ENCODE measurements at places on chromosomes 6 and 20.
A peak's percentile ranks its signal among the peaks of the same experiment; 100 is the strongest.

DNA sequence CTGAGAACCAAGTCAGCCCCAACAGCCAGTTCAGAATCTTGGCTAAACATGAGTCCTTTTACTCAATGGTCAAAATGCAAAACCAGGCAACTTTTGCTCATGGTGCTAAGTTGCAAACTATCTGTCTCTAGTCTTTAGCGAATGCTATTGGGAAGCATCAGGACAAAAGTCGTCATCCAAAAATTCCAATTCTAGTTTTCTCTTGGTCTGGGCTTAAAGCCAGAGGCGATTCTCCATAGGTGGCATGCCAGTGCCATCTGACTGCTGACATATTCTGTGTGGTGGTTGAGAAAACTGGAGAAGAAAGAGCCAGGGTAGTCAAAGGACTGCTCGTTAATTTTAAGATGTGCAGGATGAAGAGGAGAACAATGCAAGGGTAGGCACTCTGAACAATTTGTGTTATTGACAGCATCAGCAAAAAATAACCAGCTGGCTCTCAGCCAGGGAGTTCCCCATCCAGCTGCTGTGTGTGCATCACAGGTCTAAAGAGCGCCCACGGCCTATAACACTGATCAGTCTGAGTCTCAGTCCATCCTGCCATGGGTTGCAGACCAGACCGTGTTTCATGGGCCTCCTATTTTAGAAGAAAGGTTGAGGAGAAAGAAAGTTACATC is 313.6 kb downstream of the ALDH8A1 start:
- peak; percentile 39 for DNase-seq

DNA sequence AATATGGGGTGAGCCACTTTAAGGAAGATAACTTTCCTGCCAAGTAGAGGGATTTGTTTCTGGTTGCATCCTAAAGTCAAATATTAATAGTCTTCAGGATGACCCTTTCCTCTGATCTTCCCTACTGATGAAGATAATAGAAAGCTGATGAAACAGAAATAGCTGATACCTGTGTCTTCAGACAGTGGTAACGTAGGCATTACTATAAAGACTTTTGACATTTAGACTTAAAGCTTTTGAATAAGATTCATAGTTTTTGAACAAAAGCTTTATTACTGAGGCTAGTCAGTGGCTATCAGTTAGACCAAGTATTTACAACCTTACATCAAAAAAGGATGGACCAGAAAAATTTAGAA is 1.4 kb downstream of the NEDD9 start:
- no peak for DNase-seq

DNA sequence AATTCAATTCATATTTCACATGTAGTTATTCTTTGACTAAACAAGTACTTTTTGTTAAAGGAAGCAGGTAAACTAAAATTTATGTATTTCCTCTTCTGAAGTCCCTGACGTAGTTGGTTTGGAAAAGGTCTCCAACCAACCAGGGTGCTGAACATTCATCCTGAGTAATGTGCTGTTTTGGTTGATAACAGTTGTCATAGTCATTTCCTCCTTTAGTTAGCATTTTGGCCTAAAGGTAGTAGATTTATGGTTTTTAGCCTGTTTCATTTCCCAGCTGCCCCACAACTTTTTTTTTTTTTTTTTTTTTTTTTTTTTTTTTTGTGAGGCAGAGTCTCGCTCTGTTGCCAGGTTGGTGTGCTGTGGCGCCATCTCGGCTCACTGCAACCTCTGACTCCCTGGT is 382.8 kb upstream of the FLRT3 start:
- DNase-seq = no peak

DNA sequence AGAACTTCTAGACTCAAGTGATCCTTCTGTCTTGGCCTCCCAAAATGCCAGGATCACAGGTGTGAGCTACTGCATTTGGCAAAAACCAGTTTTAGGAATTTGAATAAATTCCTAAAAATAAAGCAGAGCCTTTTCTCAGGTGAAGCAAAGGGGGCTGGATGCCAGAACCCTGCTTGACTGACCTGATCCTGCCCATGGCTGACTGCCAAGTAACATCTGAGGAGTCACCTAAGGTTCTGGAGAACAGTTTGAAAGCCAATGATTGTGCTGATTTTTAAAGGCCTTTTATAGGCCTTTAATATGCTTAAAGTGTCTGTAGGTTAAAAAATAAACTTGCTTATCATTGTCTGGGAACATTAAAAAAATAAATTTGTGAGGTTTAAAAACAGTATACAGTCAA is 14.1 kb upstream of the ZSCAN12 start:
- no peak for DNase-seq

- DNase-seq = no peak
Measured at GRCh38 chr6:157486572-157486971, 105.6 kb downstream of the ZDHHC14 start.

GRCh38 chr6:32073101-32073500 is 34.9 kb downstream of the CYP21A2 start:
- peak; percentile 34 for DNase-seq

- DNase-seq = no peak
Measured at GRCh38 chr6:111159633-111160032, 72.3 kb downstream of the SLC16A10 start.

- DNase-seq = no peak
Measured at GRCh38 chr20:38872036-38872435, 54.2 kb upstream of the FAM83D start.

DNA sequence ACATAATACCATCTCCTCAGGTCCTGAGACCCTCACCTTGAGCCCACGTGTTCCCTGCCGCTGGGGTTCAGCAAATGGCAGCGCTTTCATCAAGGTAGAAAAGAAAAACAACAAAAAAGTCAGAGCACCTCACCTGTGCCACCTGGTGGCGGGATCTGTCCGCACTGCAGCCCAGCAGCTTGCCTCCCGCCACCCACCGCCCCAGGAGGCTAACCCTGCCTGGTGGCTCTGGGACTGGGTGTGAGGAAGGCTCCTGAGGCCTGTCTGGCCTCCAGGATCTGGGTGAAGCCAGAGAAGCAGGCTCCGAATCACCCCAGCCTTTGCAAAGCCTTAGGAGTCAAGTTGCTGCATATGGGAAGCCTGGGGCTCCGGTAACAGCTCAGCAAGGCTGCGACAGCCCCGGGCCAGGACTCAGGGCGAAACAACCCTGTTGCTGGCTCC is 270.8 kb downstream of the BMP7 start:
- peak; percentile 15 for DNase-seq

DNA sequence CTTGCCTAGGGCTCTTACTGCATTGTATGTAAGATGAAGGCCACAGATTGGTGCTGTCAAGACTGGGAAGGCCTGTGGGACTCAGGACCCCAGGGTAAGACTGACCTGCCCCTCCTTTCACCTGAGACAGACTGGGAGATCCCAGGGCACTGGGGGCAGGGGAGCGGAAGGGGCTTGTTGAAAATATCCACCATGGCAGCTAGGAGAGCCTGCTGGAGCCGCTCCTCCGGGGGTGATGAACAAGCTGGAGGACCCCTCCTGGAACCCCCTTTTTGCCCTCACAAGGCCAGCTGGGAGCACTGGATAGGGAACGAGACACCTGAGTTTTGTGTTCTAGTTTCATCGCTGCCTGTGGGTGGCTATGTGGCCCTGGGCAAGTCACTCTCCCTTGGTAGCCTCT is 9.2 kb upstream of the SDCBP2 start:
- no peak for DNase-seq

DNA sequence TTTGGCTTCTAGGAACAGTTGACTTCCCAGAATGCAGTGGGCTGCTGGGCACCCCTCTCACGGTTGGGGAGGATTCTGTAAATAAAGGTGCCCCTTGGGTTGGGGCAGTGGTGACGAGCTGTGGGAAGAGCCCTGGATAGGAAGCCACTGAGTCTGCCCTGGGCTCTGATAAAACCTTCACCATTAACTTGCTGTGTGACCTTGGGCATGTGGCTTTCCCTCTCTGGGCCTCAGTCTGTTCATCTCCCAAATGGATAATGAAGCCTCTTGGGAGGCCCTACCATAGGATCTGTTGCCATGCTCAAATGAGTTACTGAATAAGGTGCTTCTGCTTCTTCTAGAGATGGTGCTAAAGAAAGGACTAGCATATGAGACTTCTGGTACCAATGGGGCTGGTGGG is 3.7 kb downstream of the CRIP3 start:
- no peak for DNase-seq

- DNase-seq = no peak
Measured at GRCh38 chr6:45706319-45706718, 309.3 kb downstream of the CLIC5 start.

GRCh38 chr6:34757687-34758274 is 476 bp downstream of the SNRPC start:
- DNase-seq = no peak

- DNase-seq = no peak
Measured at GRCh38 chr6:94300424-94301144, 881.2 kb upstream of the EPHA7 start.

DNA sequence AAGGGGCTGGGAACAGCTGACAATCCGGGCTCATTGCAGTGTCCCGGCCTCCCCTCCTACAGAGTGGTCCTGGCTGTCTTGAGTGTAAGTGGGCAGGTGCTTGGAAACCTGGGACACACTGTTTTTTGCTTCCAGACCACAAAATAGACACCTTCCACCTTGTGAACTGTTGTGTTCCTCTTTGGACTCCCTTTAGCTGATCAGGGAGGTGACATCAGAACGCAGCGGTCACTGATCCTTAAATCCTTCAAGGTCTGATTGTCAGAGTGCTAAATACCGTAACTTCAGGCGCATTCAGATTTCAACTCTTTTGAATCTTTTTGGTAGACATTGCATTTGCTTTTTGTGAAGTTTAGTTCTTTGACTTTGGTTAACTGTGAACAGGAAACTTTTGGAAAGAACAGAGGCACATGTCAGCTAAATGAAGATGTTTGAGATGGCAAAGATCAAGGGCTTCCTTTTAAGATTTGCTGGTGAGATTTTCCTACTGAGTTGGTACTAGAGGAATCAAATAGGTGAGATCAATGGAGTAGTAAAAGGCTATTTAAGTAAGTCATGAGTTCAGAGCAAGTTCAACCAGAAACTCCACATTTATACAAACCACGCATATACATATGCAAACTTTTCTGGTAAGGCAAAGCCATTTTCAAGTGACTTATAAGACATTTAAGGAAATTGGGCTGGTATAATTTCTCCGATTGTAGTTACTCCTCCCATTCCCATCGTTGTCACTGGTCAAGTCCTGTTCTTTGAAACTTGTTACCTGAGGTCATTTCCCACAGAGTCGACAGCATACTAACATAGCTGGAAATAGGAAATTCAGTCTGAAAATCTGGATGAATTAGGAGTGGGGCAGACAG is 6.3 kb downstream of the PPP1R3G start:
- DNase-seq = no peak

- DNase-seq = peak; percentile 81
Measured at GRCh38 chr20:23889775-23890187, 10.2 kb upstream of the CST5 start.

- DNase-seq = no peak
Measured at GRCh38 chr6:148128014-148128730, 214.5 kb upstream of the SASH1 start.

- no peak for DNase-seq
Measured at GRCh38 chr6:12356983-12357972, 67.1 kb downstream of the EDN1 start.

- DNase-seq = no peak
Measured at GRCh38 chr6:87714093-87714842, 12.2 kb upstream of the AKIRIN2 start.

GRCh38 chr6:45590226-45590625 is 212.5 kb upstream of the SUPT3H start:
- no peak for DNase-seq

DNA sequence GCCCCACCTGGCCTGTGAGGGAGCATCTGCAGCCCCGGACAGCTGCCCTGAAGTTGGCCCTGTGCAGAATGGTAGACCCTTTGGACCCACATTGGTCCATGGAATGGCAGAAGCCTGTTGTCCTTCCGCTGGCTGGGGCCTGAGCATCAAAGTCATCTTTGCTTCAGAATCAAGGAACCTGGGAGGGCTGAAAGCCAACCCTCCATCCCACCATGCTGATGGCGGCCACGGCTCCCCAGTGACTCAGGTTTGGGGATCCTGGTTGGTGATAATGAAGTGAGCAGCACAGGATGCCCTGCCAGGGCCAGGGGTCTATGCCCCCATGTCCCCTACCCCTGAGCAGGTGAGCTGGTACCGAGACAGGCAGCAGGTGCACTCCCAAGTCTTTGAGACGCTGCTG is 52.8 kb downstream of the YTHDF1 start:
- no peak for DNase-seq

GRCh38 chr6:72476051-72476450 is 145.8 kb upstream of the KCNQ5 start:
- DNase-seq = no peak

GRCh38 chr20:64030371-64031134 is 5.4 kb upstream of the C20orf204 start:
- DNase-seq = no peak

DNA sequence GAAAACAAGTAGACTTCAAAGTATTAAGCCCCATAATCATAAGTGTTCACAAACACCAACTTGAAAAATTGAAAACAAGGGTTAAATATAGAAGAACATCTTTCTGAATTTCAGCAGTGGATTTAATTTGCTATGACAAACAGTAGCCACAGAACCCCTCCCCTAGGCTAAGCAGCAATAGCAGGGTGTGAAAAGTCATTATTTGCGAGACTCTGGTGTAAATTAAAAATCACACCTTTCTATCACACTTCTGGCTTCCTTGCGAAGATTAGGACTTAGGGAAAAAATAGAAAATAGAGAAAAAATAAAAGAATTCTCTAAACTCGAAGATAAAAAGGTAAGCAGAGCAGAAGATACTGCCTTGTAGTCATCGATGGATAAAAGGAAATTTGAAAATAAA is 6.1 kb downstream of the SAMD3 start:
- no peak for DNase-seq

GRCh38 chr6:126040826-126041225 is 54.5 kb downstream of the TRMT11 start:
- DNase-seq = no peak

GRCh38 chr20:49207076-49207475 is 12.1 kb upstream of the DDX27 start:
- no peak for DNase-seq

GRCh38 chr20:60062431-60063047 is 104.3 kb downstream of the CDH26 start:
- no peak for DNase-seq

GRCh38 chr20:23157734-23158133 is 71.6 kb upstream of the CD93 start:
- DNase-seq = no peak

GRCh38 chr6:8628063-8628462 is 192.7 kb upstream of the SLC35B3 start:
- DNase-seq = no peak

- DNase-seq = no peak
Measured at GRCh38 chr20:6070829-6071695, 17.2 kb upstream of the LRRN4 start.
